Thoracic aorta endothelial cell (primary cell): ENCODE measurements at places on chromosomes 3 and 15. TPM values are rescaled to one million over a fixed set of nuclear protein-coding genes. Genes with fewer than 3 reads are reported as not detected.

ADCY5 gene
- total RNA-seq = not detected in 2 replicates

P3H2 gene
- 0.79 and 2.7 TPM in 2 replicates for total RNA-seq

SLC9A9 gene
- total RNA-seq = 3.7 and 5.6 TPM in 2 replicates

PLA1A gene
- total RNA-seq = 0.13 and 0.22 TPM in 2 replicates

PRSS50 gene
- total RNA-seq = not detected in 2 replicates
